ENCODE measurements at places on chromosomes 4 and X.

DNA sequence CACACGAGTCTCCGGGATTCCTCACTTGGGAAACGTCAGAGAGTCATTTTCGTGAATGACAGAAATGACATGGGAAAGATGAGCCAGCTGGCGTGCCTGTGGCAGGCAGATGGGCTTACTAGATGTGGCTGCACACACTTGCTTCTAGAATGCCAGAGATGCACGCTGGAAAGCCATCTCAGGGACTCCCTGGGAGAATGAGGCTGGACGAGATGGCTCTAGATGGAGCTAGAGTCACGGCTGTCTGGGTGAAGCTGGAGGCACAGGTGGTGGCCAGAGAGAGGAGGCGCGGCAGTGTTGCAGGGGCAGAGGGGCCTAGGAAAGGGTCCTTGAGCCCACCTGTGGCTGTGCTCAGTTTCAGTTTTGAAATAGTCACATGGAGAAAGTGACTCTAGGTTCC is 26.0 kb downstream of the TKTL1 start:
- DNase-seq, result no peak

GRCh38 chr4:123398853-123399626 is 2.4 kb downstream of the SPRY1 start:
- peak; percentile 84 for DNase-seq

- DNase-seq, result no peak
These were observed 137.9 kb downstream of the GRIA2 start for GRCh38 chr4:157358439-157358838.

DNA sequence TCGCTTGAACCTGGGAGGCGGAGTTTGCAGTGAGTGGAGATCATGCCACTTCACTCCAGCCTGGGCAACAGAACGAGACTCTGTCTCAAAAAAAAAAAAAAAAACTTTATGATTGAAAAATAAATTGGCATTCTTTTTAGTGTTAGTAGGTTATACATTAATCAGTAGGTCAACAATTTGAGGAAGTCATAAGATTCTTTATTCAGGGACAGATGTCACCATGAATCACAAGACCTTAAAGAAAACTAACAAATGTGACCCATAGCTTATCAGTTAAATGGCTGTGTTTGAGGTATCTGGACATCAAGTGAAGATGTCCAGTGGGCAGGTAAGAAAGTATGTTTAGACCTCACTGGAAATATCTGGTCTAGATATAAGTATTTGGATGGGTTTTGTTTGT is 9.3 kb upstream of the PRMT9 start:
- DNase-seq, result no peak

DNA sequence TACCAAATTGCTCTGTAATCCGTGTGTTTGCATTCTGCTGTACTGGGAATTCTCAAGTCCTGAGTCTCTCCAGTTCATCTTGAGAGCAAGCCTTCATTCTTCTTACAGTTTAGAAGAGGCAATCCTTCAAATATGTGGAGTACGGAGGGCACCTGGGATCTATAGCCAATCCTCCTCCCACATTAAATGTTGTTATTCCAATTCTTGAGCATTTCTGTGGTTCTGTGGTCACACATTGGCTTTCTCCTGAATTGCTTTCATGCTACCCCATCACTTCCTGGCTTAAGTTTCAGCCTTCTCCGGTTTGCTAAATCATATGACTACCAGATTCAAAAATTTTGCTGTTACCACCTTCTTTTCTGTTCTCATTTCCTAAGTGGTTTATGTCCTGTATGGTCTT is 611.1 kb downstream of the PCDH19 start:
- no peak for DNase-seq

GRCh38 chrX:23795221-23795620 is 12.2 kb downstream of the SAT1 start:
- no peak for DNase-seq

DNA sequence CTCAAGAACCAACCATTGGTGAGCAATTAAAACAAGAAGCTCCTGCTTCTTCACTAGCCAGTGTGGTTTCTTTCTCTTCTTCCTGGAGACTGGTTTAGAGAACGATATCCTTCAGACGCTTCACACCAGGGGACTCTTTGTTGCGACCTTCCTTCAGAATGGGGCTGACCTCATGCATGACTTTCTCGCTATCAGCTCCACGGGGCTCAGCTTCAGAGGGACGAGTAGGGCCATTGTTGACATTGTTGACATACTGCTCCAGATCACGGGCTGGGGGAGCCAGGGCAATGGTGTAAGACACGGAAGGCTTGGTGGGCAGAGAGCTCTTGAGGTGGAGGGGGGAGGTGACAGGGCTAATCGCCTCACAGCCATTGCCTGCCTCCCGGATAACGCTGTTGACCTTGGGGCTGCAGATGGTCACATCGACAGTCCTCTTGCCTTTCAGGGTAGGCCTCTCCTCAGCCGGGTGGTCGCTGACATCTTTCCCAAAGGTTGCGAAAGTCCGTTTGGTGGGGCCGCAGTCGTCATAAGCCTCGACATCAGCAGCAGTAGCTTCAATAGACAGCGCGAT is 113.8 kb downstream of the PCDH19 start:
- DNase-seq, result no peak

DNA sequence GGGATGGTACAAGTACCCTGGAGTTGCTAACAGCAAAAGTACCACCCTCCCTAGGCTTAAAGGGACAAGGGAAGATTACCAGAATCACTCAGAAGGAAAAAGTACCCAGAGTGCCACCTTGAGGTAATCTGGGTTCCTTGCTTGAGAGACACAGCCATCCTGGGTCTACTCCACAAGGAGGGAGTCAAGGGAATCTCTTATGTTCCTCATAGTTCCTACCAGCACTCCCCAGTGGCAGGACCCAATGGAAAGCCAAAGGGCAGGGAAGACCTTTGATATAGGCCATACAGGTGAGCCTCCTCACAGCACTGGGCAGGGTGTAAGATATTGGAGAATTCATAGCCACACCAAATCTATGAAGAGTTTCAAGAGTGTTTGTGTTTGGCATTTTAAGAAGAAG is 5.7 kb downstream of the IL2 start:
- no peak for DNase-seq

- no peak for DNase-seq
These were observed 123.2 kb upstream of the SCML1 start for GRCh38 chrX:17613979-17614588.

DNA sequence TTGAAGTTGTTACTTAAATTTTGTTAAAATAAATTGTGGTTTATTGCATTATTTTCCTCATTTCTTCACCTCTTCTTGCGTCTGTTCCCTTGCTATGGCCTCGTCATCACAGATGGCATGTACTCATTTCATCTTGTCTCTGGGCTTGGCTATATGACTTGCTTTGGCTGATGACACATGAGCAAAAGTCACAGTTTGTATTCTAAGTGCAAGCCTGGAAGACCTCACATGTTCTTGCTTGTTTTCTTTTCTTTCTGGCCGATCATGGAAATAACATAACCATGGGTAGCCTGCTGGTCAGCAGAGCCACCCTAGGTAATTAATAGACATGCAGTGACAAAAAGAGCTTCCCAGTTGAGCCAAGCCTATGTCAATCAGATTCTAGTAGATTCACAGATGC is 527.9 kb downstream of the SPRY1 start:
- DNase-seq, result no peak

DNA sequence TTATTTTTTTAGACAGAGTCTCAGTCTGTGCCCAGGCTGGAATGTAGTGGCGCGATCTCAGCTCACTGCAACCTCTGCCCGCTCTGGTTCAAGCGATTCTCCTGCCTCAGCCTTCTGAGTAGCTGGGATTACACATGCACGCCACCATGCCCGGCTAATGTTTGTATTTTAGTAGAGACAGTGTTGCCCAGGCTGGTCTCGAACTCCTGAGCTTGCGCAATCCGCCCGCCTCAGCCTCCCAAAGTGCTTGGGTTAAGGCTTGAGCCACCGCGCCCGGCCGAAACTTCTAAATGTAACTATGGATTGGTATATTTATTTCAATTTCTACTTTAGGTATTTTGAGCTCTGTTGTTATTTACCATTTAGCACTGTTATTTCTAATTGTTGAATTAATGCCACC is 79.4 kb downstream of the FAM193A start:
- no peak for DNase-seq

- no peak for DNase-seq
These were observed at the start of gene UGT2A3 for GRCh38 chr4:68951078-68951805. UGT2A3 (minus strand) TSS chr4:68951804; CDS start chr4:68951760, 44 bp downstream.

GRCh38 chrX:17990532-17990931 is 129.4 kb upstream of the RAI2 start:
- DNase-seq, result no peak

- DNase-seq, result no peak
These were observed 94.0 kb upstream of the TEX13A start for GRCh38 chrX:105314458-105314857.

GRCh38 chr4:3760346-3760745 is 5.8 kb upstream of the ADRA2C start:
- no peak for DNase-seq

DNA sequence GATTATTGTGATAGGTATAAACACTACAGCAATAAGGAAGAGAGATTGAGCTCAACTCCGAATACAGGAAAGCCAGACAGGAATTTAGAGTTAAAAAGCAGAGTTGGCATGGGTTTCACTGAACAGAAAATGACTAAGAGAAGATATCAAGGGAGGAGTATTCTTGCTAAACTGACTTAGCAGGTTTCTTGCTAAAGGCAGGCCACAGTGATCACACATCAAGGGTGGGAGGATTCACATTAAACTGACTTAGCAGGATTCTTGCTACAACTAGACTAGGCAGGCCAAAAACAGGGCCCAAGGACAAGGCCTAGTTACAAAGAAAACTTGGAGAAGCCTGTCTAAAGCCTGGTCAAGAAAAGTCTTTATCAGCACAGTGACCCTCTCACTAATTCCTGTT is 195.1 kb downstream of the MAGEB5 start:
- no peak for DNase-seq

- DNase-seq, result no peak
These were observed 4.7 kb downstream of the PDE6B start for GRCh38 chr4:629915-630641.

DNA sequence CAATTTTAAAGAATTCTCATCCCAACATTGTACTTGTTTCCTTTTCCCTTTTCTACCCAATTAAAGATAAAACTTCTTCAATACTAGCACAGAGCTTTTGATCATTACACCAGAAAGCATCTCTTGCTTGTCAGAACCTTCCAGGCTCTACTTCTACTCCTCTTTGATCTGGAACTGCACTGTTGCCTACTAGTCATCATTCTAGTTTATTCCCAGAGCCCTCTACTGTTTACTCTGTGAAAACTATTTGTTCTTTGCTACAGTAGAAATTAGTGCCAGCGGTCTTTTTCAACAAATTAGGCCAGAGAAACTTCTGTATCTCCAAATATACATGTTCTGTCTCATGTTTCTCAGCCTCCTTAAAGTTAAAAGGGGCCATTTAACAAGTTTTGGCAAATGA is 46.8 kb upstream of the TMPRSS11F start:
- DNase-seq, result no peak

GRCh38 chr4:38111717-38112116 is 151.5 kb downstream of the PTTG2 start:
- no peak for DNase-seq

- no peak for DNase-seq
These were observed 275.5 kb downstream of the PCDH10 start for GRCh38 chr4:133424605-133425004.

- no peak for DNase-seq
These were observed 88.7 kb upstream of the AFAP1 start for GRCh38 chr4:8028368-8028767.

GRCh38 chr4:121824950-121825349 is 1.3 kb upstream of the CCNA2 start:
- no peak for DNase-seq

GRCh38 chr4:40301603-40302002 is 33.5 kb upstream of the CHRNA9 start:
- no peak for DNase-seq

- no peak for DNase-seq
These were observed 1.4 kb downstream of the VEGFD start for GRCh38 chrX:15382813-15383212.

- DNase-seq, result no peak
These were observed 976 bp downstream of the PHKA1 start for GRCh38 chrX:72713130-72713529.

- DNase-seq, result peak; percentile 52
These were observed 7.2 kb downstream of the GSTCD start for GRCh38 chr4:105715692-105716278.

- DNase-seq, result no peak
These were observed 128.9 kb downstream of the CEP135 start for GRCh38 chr4:56077676-56078075.

DNA sequence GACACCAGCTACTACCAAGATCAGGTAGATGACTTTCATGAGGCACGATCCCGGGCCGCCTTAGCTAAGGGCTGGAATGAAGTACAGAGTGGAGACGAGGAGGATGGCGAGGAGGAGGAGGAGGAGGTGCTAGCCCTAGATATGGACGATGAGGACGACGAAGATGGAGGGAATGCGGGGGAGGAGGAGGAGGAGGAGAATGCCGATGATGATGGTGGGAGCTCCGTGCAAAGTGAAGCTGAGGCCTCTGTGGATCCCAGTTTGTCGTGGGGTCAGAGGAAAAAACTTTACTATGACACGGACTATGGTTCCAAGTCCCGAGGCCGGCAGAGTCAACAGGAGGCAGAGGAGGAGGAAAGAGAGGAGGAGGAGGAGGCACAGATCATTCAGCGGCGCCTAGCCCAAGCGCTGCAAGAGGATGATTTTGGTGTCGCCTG is 481 bp downstream of the UTP3 start:
- DNase-seq, result no peak

DNA sequence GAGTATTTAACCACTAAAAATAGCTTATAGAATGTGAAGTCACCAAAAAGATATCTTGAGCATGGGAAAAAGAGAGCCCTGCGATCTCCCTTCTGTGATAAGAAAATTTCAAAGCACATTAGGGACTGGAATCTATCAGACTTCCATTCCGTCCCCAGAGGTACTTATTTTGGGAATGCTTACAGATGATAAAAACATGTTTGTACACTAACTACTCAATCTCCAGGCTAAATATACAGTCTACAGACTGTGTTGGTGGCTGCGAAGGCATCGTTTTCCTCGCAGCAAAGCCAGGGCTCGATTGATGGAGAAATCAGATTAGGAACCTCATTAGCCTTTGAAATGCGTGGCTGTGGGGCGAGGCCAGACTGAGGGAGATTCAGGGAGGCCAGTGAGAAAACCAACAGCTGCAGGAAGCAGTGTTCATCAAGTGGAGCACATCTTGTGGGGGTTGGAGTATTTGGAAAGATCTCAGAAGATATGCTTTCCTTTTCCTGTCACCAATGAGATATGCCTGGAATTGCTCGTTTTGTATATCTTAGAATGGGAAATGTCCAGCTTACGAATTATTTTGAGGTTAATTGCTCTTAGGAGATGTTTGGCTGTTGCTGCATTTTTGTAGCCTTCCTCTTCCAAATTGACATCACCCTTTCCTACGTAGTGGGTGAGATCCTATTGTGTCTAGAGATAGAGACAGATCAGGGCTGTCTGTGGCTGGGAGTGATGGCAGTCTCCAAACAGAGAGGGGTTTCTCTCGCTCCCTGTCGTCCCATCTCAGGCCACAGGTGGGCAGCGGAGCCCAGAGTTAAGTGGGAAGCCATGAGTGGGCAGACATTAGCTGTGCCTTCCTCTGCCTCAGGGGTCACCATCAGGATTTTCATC is 224.9 kb upstream of the FAT1 start:
- DNase-seq, result no peak

GRCh38 chr4:8515316-8516060 is 64.7 kb upstream of the GPR78 start:
- DNase-seq, result peak; percentile 25

Data from dermis microvascular lymphatic vessel endothelial cell (primary cell).